ENCODE measurements at places on chromosomes 11 and 22.

- no peak for DNase-seq
Measured at GRCh38 chr11:90176069-90176468, 41.6 kb downstream of the NAALAD2 start.

GRCh38 chr11:89119426-89119825 is 53.6 kb upstream of the GRM5 start:
- DNase-seq, result no peak

GRCh38 chr22:50461536-50461935 is 13.3 kb downstream of the SBF1 start:
- DNase-seq, result no peak

GRCh38 chr11:61541598-61541997 is 33.0 kb downstream of the LRRC10B start:
- DNase-seq, result no peak

DNA sequence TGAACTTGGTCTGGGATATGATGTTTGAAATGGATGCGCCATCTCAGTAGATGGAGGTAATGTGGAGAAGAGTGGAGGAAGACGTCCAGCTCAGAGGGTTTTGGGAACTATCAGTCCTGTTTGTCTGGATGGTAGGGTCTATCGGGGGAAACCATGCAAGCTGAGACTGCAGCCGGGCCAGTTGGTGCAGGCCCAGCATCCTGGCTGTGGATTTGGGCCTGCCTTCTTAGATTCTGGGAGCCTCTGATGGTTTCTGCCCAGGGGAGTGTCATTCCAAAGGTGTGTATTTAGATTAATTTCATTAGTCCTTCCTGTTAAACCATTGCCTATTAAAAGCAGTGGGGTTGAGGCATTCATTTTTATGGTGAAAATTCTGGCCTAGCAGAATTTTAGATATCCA is 31.6 kb downstream of the BMAL1 start:
- no peak for DNase-seq

DNA sequence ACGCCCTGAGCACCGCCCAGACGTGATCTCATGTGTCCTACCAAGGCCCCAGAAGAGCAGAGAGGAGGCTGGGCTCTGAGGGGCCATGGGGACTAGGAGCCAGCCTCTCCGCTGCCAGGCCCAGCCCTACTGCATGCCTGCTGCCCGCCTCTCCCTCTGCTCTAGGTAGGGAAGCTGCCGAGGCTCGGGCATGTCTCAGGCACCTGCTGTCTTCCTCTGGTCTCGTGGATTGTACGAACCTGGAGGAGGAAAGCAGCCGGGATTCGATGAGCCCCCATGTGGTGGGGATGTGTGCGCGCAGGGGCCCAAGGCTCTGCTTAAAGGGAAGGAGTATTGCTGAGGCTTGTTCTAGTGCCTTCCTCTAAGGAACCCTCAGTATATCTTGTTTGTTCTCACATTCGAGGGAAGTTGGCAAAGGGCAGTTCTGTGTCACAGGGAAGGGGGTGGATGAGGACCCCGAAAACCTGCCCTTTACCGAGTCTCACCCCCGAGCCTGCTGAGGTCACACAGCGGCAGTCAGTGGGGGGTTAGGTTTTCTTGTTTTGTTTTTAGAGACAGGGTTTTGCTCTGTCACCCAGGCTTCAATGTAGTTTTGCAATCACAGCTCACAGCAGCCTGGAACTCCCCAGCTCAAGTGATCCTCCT is 21.2 kb downstream of the DAGLA start:
- no peak for DNase-seq

GRCh38 chr11:17542249-17542648 is 2.0 kb downstream of the USH1C start:
- no peak for DNase-seq

All from stimulated activated CD8-positive, alpha-beta memory T cell treated with anti-CD3 and anti-CD28 coated beads, Interleukin-7, amount 100 ng/mL, for 1 hour (primary cell).